Neural crest cell (in vitro differentiated cells): ENCODE measurements at places on chromosomes 11 and 22.

DNA sequence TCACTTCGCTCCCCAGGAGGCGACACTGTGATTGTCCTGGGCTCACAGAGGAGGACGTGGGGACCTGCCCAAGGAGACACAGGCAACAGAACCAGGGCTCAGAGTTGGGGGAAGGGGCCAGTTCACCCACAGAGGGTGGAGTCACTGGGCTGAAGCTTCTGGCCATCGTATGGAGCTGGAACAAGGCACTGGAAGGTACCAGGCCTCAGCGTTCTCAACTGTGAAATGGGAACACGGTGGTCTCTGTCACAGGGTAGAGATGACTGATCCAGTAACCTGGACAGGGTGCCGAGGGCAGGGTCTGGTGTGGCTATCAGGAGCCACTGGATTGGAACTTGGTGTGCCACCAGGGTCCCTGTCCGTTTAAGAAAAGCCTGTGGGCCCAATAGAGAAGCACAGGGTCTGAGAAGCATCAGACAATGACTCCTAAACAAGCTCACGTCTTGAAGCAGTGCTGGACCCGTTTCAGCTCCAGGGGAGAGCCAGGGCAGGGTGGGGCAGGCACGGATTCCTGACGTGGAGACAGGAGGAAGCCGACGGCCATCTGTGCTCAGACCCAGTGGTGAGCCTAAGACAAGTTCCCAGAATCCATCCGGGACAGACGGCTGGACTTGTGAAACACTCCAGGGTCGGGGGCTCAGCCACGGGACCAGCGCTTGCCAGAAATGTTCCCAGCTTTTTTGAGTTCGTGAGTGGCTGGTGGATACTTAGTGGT is 25.0 kb upstream of the KCNQ1OT1 start:
- H3K4me3 ChIP-seq: no peak overlapping the region
- peaks cover 59% of the 10 kb centered on the region for H3K4me1 ChIP-seq
- DNase-seq: no peak
- H3K27ac ChIP-seq: no peak overlapping the region
- peaks cover 75% of the 10 kb centered on the region for H3K27me3 ChIP-seq
- no peaks in the 10 kb centered on the region for H3K36me3 ChIP-seq

- DNase-seq: no peak
- H3K27ac ChIP-seq: no peak overlapping the region
- no peak overlapping the region for H3K4me3 ChIP-seq
- no peaks in the 10 kb centered on the region for H3K27me3 ChIP-seq
- H3K36me3 ChIP-seq: no peaks in the 10 kb centered on the region
- peaks cover 25% of the 10 kb centered on the region for H3K4me1 ChIP-seq
Measured at GRCh38 chr11:118042141-118042540, 34.7 kb upstream of the TMPRSS4 start.

DNA sequence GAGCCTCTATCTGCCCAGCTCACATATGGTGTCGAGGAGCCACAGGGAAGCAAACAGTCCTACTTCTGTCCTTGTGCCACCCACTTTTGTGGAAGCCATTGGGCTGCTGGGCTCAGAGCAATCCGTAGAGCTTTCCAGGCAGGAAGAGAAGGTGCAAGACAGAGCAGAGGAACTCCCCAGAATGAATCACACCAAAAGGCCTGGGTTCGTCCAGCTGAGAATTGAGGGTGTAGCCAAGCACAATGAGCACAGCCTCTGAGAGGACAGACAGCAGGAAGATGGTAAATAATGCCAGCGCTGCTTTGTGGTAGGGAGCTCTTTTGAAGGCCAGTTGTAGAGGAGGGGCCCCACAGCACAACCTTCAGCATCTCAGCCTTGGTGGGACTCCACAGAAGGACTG is 237.8 kb downstream of the GRIK4 start:
- no peaks in the 10 kb centered on the region for H3K36me3 ChIP-seq
- no peak overlapping the region for H3K4me3 ChIP-seq
- H3K27ac ChIP-seq: no peak overlapping the region
- H3K4me1 ChIP-seq: peaks cover 4% of the 10 kb centered on the region
- peaks cover 5% of the 10 kb centered on the region for H3K27me3 ChIP-seq
- no peak for DNase-seq

- peaks cover 3% of the 10 kb centered on the region for H3K27me3 ChIP-seq
- DNase-seq: no peak
- H3K27ac ChIP-seq: no peak overlapping the region
- no peak overlapping the region for H3K4me3 ChIP-seq
Measured at GRCh38 chr11:105298630-105299029, 159.1 kb upstream of the CARD18 start.

GRCh38 chr11:45280449-45280848 is 5.7 kb downstream of the SYT13 start:
- H3K27me3 ChIP-seq: peaks cover 57% of the 10 kb centered on the region
- no peak overlapping the region for H3K27ac ChIP-seq
- DNase-seq: no peak
- peaks cover 14% of the 10 kb centered on the region for H3K4me1 ChIP-seq
- H3K4me3 ChIP-seq: no peak overlapping the region
- H3K36me3 ChIP-seq: no peaks in the 10 kb centered on the region

DNA sequence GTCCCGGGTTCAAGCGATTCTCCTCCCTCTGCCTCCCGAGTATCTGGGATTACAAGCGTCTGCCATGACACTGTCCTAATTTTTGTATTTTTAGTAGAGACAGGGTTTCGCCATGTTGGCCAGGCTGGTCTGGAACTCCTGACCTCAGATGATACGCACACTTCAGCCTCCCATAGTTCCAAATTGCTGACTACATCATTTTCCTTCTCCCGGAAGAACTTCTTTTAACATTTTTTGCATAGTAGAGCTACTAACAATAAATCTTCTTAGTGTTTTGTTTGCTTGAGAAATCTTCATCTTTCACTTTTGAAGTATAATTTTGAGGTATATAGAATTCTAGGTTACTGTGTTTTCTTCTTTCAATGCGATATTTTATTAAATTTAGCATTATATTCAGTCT is 1415.1 kb upstream of the RAG2 start:
- no peak overlapping the region for H3K4me3 ChIP-seq
- no peak overlapping the region for H3K27ac ChIP-seq
- DNase-seq: no peak
- no peaks in the 10 kb centered on the region for H3K36me3 ChIP-seq
